Glomerular endothelial cell (primary cell): ENCODE measurements at places on chromosomes 4 and X. TPM values are rescaled to one million over a fixed set of nuclear protein-coding genes. Genes with fewer than 3 reads are reported as not detected.

ETDA gene
- total RNA-seq: not detected in 2 replicates

UGT2B28 gene
- total RNA-seq: not detected in 2 replicates

TMEM187 gene
- 3.3 and 6.7 TPM in 2 replicates for total RNA-seq

TEX13C gene
- not detected in 2 replicates for total RNA-seq

TCEAL2 gene
- total RNA-seq: not detected in 2 replicates

FABP2 gene
- total RNA-seq: not detected in 2 replicates
